ENCODE measurements at places on chromosomes 3 and 15.

GRCh38 chr15:42490291-42490670 is 660 bp downstream of the ZNF106 start:
- DNase-seq = no peak

- DNase-seq = no peak
Measured at GRCh38 chr15:52427804-52428203, 100.9 kb downstream of the MYO5A start.

DNA sequence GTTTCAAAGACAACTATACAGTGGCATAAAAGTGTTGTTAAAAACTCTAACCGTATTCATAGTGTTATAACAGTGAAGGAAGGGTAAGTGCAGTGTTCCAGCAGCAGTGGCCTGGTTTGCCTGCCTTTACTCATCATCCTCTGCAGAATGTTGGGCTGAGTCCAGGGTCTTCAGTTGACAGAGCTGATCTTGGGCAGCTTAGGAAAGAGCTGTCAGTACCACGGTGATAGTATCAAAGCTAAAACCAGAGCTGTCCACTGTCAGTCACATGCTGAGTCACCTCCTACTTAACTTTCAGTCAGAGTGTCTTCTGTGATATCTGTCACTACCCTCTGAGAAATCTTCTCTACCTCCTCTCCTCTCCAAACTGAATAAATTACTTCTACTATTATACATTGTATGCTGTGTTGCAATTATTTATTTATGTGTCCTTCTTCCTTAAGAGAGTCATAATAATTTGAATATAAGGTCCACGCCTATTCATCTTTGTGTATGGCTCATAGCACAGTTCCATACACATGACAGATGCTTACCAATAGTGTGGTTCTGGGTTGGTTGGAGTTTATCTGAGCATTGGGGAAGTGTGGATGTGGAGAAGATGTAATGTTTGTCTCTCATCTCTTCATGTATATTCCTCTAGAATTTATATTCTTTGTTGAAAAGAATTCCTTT is 242.1 kb downstream of the ZIC1 start:
- DNase-seq = no peak

GRCh38 chr15:48063411-48063985 is 57.3 kb upstream of the SLC24A5 start:
- no peak for DNase-seq

DNA sequence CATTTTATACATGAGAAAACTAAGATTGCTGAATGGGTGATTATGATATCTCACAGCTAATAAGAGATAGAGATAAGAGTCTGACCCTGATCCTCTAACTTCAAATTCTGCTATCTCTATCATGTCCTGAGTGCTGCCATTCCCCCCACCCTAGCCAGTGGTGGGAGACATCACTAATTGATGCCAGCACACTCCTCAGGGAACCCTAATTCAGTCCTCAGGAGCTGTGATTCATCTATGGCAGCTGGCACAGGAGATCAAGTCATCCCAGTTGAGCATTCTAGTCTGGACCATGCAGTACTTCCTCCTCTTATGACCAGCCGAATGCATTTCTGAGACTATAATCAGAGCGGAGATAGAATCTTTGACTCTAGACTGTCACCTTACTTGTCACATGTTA is 71.9 kb downstream of the SYNM start:
- DNase-seq = no peak

- no peak for DNase-seq
Measured at GRCh38 chr15:77516786-77517185, 96.1 kb downstream of the HMG20A start.

DNA sequence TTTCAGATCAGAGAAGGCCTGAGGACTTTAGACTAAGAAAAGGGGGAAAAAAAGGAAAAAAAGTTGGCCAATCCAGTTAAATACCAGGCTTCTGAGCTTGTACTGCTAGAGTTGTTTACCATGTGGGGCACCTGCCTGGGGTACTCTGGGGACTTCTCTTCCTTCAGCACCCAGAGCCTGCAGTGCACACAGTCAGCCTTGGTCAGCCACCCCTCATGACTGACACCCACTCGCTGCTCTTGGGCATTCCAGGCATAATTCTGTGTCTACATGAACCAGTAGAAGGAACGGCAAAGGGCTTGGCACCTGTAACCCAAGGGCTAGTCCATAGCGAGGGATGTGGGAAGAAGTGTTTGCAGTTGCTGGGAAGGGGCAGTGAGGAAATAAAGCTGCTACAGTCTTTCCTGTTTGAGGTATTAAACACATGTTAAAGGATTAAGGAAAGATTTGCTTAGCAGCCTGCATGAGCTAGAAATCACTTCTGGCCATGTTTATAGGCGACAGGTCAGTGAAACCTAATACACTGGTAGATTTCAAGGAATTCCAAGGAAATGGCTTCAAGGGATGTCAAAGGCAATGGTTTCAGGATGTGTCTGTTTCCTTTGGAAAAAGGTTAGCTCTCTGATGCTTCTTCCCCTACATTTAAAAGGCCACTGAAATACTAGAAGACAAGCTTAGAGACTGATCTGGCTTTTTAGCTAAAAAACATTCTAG is 232.5 kb downstream of the CHST2 start:
- DNase-seq = no peak

DNA sequence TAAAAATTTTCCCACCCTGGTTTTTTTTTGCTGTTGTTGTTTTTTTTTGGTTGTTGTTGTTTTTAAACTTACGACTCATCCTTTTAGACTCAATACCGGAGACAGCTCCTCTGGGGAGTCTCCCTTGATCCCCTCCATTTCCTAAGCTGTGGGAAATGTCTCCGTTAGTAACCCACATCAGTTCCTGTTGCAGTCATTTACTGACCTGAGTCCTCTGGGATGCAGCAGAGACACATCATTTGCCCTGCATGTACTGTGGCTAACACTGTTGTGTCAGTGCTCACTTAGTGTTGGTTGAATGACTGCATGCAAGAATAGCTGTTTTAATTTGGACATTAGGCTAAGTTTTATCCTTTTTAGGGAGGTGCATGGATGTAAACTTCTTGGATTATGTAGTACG is 83.8 kb downstream of the MBNL1 start:
- no peak for DNase-seq

- no peak for DNase-seq
Measured at GRCh38 chr3:193942516-193943055, 193.4 kb upstream of the HES1 start.

DNA sequence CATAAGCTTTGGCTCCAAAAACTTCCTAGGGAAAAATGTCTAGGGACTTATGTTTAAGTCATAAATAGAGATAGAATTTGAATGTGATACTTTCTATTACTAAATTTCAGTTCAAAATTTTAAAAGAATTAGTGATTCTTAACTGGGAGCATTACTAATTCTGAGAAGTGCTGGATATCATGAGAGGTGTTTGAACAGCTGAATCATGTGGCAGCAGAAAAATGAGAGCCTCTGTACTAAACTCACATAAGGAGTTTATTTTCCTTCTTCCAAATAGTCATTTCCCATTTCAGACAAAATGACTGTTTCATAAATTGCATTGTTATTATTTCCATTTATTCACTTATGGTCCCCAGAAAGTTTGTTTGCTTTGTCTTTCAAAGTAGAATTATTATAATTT is 62.7 kb downstream of the SLMAP start:
- DNase-seq = no peak

DNA sequence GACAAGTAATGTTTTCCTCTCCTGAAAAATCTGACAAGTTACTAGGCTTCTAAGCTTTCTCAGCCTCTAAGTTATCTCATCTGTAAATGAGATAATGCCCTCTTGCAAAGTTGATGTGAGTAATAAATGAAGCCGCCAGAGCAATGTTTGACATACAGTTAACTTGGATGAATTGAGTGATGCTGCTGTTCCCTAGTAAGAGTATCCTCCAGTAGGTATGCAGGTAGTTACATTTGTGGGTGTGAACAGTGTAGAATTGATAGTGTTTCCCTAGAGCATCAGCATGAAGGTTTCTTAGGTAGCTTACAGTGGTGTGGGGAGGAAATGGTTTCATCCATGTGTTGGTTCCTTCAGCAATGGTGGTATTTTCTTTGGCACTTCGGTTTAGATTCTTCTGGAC is 3.4 kb downstream of the ATP2C1 start:
- no peak for DNase-seq

DNA sequence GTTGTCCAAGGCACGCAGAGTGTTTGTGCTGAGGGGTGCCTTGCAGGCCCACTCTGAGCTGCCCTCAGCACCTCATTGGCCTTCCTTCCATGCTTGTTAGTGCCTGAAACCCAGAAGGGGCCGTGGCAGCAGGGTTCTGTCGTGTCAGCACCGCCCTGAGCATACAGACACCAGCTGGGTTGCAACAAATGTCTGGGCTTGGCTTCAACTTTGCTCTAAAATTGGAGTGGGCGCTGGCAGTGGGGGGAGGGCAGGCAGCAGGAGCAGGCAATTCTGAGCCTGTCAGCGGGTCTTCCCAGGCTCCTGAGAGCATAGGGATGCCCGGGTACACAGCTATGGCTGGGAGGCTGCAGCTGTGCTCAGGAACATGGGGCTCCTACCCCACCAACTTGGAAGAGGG is 464.3 kb downstream of the EPHA3 start:
- no peak for DNase-seq

DNA sequence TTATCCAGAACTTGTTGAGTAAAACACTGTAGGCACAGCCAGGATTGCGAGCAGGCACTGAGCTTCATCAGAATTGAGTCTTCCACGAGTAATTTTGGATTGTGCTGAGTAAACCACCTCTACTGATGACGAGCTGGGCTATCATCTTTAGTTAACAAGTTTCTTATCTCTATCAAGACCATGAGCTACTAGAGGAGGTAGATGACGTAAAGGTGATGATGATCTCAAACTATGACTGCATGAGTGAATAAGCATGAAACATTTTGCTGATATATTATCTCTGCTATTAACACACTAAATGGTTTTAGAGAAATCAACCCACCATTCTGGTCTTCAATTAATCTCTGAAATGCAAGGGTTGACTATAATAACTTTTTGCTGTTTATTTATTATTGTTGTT is 506.0 kb downstream of the GBE1 start:
- DNase-seq = no peak

DNA sequence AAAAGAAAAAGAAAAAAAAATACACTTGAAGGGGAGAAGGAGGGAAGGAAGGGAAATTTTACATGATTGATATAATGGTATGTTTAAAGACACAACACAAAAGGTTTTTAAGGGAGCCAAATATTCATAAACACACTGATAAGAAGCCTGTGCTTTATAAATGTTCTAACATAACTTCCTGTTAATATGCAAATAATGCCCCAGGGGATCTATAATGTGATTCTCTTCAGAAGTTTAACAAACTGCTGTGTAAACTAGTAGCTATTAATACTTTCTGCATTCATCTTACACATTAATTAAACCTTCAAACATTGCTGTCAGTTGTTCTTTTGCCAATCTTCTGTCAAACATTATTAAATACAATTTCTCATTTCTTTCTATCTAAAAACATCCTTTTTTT is 231.6 kb downstream of the TJP1 start:
- no peak for DNase-seq

DNA sequence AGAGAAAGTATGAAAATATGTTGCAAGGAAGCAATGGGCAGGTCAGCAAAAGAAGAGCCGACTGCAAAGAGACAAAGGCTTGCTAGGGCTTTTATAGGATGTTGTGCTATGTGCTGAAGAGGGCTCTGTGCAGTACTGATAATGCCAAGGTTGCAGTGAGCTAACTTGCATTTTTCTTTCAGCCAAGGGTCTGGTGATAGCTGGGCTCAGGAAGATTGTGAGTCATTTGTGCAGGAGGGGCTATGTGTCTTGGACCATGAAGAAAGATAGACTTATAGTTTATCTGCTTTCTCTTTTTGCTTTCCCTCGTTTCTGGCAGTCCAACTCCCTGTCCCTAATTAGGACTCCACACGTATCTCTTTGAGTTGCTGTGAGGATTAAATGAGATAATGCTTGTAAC is 64.5 kb upstream of the LRIG1 start:
- no peak for DNase-seq

DNA sequence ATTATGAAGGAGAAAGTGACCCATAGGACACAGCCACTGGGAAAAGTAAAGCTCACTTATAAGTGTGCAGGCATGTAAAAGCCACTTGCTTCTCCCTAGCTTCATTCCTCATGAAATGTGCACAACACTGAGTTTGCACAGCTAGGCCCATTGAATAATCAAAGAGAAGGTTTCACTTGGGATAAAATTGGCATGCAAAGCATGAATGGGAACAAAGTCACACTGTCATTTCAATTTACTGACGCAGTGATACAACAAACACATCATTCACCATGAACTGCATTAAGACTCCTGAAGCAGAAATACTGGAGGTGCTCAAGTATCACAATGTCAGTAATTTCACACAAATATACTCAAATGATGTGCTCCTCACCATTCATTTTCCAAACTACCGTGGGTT is 61.1 kb downstream of the KCNMB2 start:
- DNase-seq = no peak

DNA sequence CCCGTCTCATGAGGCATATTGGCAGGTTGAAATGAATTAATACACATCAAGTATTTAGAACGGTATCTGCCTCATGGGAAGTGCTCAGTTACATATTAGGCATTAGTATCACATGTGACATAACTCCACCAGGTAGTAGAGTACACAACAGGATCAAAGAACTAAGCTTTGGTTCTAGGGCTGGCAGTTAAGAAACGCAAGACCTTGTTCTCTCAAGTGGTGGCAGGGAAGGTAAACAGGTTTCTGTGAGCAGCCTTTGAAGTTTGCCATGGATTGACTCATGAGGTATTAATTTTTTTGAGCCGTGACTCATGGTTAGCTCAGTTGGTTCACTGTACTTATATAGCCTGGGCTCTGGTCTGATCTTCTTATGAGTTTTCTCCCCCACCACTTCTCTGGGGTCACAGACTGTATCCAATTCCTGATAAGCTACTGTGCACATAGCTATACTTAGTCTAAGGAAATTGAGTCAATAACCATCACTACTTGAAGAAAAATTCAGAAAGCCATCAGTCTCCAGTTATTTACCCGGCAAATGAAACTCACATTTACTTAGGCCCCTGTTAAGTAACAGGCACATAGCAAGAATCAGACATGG is 155.6 kb upstream of the STT3B start:
- no peak for DNase-seq

- DNase-seq = no peak
Measured at GRCh38 chr3:21668012-21668411, 83.0 kb downstream of the ZNF385D start.

DNA sequence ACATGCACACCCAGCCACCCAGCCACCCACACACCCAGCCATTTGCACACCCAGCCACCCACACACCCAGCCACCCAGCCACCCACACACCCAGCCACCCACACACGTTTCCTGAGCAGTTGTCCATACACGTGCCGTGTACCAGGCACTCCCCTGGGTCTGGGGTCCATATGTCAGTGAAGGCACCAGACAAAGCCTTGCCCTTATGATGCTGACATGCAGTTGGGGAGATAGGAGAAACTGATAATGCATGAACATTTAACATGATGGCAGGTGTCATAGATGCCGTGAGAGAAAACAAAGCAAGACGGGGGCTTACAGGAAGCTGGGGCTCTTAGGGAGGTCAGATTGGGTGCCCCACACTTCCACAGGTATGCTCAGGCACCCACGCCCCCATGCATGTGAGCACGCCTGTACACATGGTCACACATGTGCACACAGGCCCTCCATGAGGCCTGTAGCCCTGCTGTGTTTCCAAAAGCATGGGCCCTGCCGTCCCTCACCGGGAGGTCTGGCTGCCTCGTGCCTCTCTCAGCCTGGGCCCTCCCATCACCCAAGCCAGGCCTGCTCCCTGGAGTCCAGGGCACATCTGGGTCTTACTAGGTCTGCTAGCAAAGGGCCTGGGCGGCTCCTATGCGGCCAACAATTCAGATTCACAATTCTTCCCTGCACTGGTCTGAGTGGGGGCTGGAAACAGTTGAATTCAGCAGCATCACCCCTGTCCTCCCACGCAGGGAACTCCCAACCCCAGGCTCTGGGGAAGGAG is 3.6 kb upstream of the DNAJB8 start:
- no peak for DNase-seq

Measured in AG09319 (cell line).